T-helper 17 cell (primary cell): ENCODE measurements at places on chromosomes 3 and 15. TPM values are rescaled to one million over a fixed set of nuclear protein-coding genes. Genes with fewer than 3 reads are reported as not detected.

- DNase-seq: peak; percentile 1
Measured at GRCh38 chr3:126558336-126559071, at the start of gene C3orf22. Gene C3orf22, minus strand, starts transcription at chr3:126558932. Its CDS starts 5,542 bp downstream, at chr3:126553390.

DNA sequence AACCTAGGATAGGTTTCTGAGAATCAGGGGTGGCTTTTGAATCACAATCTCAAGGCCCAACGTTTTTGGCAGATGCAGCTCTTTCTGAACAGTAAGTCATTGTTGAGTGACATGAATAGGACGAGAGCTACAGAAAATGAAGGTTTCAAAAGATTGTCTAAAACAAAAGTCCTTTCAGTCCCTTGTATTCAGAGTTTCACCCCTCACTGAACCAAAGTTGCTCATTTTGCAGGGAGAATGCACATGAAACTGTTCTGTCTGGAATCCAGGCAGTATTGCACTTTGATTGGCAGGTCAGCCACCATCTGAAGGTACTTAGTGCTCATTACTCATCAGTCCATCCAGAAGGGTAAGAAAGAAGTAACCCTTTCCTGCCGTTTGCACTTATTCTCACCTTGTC, 24.1 kb upstream of the RASGRP1 start:
- DNase-seq: no peak

DNA sequence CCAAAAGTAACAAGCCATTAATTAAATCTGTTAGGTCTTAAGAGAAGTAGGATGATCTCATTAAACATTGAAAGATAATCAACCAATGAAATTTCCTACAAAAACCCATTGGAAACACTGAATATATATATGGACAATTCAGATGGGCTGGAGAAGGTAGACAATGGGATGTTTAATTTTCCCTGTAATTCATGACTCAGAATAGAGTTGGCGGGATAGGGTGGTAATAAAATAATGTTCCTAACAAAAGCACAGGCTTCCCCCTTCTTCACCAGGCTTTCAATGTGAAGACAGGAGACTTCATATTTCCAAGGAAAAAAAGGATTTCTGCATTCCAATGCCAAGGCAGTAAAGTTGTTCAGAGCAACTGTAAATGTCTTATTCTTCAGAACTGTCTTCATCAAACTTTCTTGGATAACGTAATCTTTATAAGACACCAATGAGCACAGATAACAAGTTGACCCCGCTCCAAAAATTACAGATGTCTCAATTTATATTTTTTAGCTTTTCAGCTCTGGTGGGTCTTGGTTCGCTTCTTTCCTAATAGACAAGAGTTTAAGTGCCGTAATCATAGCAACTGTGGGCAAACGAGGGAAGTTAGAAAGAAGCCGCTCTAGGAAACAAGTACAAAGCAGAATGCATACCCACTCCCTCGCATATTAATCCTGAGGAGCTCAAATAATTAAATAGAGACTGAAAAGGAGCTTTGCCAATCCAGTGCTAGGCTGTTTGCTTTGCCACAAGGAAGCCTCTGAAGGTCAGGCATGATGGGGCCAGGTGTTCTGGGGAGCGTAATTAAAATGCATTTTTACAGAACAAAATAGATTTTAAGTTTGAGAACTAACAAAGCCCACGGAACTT, 377.0 kb downstream of the FOXP1 start:
- DNase-seq: no peak

GRCh38 chr3:9019259-9019961, 56.1 kb upstream of the RAD18 start:
- DNase-seq: no peak

GRCh38 chr15:89150762-89151664, 62.8 kb downstream of the ABHD2 start:
- no peak for DNase-seq

Gene ARPP21
- not detected for total RNA-seq

Gene EPHA6
- not detected for total RNA-seq

Gene GPR160
- total RNA-seq: 4.5 TPM
